Omental fat pad (tissue), 4 donors: ENCODE measurements at places on chromosomes 1 and 21. TPM values are rescaled to one million over a fixed set of nuclear protein-coding genes. Genes with fewer than 3 reads are reported as not detected.

Gene TMPRSS2
- not detected for total RNA-seq

- no peak for DNase-seq
Measured at GRCh38 chr1:216830424-216831210, 107.4 kb upstream of the ESRRG start.

GRCh38 chr1:162561037-162561615 is 396 bp upstream of the UAP1 start:
- peak; percentile 94 for DNase-seq

GRCh38 chr21:29168891-29169315 is 38.5 kb downstream of the MAP3K7CL start:
- no peak for DNase-seq

DNA sequence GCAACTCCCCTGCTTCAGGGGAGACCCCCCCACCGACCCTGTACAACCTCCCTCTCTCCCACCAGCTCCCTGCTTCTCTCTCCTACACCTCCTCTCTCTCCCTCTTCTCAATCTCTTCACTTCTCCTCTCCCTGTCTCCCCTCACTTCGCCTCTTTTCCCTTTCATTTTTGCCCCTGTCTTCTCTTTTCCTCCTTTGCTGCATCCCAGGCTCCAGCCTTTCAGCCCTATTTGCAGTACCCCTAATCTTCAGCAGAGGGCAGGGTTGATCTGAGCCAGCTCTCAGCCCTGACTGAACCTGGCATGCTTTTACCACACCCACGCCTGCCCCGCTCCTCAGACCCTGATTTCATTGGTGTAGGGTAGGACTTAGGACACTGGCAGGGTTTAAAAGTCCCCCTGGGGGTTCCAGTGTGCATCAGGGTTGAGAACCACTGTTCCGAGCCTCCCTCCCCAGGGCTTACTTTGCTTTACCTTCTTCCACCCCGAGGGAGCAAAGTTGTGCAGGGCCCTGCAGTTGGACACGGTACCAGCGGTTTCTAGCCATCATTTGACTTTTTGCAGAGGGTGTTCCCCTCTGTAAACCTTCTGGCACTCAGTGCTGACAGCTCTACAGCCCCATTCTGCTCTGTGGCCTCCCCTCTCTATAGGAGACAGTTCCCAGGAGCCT is 67.3 kb upstream of the CNTN2 start:
- peak; percentile 39 for DNase-seq

Gene KRTAP21-2
- not detected for total RNA-seq

GRCh38 chr1:150562446-150563339 is 13.5 kb downstream of the ADAMTSL4 start:
- DNase-seq, result no peak

DNA sequence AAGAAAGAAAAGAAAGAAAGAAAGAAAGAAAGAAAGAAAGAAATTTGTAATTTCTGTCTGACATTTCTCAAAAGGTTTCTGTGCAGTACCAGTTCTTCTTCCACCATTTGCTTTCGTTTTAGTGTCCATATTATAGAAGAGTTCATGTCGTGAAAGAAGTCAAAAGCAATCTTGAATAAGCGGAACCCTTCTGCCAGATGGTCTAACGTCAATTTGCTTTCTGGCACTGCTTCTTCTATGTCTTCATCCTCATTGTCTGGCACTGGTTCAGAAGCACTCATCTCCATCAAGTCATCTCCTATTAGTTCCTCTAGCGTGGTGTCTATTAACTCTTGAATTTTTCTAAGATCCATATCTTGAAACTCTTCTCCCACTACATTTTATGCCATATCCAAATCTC is 170.0 kb upstream of the KCTD3 start:
- DNase-seq, result no peak

DNA sequence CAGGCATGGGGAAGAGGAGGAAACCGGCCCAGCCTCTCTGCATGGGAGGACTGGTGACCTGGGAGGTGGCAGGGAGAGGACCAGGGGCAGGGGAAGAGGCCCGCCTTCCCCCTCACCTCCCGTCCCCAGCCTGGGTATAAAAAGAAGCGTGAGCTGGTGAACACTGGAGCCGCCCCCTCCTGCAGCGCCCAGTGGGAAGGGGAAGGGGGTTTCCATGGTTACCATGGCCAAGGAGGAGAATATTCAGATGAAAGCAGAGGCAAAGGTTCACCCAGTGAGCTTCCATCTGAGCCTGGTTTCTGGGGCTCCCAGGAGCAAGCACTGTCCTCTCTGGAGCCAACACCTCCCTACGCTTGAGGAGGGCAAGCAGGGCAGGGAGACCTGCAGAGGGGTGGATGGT is 54.9 kb downstream of the ACOT7 start:
- no peak for DNase-seq

- no peak for DNase-seq
Measured at GRCh38 chr1:208510192-208510952, 266.2 kb upstream of the PLXNA2 start.

GRCh38 chr1:5108740-5109139 is 454.3 kb downstream of the AJAP1 start:
- DNase-seq, result no peak

GRCh38 chr1:175635092-175635491 is 108.3 kb downstream of the TNR start:
- no peak for DNase-seq

Gene TMEM82
- total RNA-seq, result not detected

- no peak for DNase-seq
Measured at GRCh38 chr1:179786815-179787685, 44.0 kb downstream of the FAM163A start.

GRCh38 chr1:79507770-79508169 is 501.2 kb upstream of the ADGRL4 start:
- DNase-seq, result no peak

Gene MROH9
- total RNA-seq, result not detected

GRCh38 chr1:201422436-201423030 is 1.0 kb upstream of the TNNI1 start:
- DNase-seq, result no peak

- no peak for DNase-seq
Measured at GRCh38 chr1:107622535-107622934, 342.4 kb downstream of the VAV3 start.

Gene TENT5C
- total RNA-seq, result 7.6 TPM

Gene CD1D
- total RNA-seq, result 3.7 TPM
